ENCODE measurements at places on chromosomes 3 and 15.

- peak; percentile 32 for DNase-seq
These were observed 300.1 kb upstream of the LYSMD4 start for GRCh38 chr15:100033140-100033857.

DNA sequence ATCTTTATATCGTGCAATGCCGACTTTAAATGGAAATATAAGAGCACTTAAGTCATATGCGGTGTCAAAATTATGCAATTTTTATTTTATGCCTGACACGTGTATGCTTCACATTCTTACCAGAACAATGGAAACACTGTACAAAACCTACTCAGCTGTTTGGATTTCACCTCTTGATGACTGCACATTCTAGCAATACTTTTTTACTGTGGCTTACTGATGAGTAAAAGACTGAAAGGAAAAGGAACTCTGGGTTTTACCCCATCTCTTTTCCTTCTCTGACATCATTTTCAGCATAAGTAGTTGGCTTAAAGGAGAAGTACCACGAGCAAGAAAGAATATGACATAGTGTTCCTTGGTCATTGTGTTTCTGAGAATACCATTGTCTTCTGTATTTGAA lies 142.8 kb downstream of the POLR2M start:
- DNase-seq: no peak

DNA sequence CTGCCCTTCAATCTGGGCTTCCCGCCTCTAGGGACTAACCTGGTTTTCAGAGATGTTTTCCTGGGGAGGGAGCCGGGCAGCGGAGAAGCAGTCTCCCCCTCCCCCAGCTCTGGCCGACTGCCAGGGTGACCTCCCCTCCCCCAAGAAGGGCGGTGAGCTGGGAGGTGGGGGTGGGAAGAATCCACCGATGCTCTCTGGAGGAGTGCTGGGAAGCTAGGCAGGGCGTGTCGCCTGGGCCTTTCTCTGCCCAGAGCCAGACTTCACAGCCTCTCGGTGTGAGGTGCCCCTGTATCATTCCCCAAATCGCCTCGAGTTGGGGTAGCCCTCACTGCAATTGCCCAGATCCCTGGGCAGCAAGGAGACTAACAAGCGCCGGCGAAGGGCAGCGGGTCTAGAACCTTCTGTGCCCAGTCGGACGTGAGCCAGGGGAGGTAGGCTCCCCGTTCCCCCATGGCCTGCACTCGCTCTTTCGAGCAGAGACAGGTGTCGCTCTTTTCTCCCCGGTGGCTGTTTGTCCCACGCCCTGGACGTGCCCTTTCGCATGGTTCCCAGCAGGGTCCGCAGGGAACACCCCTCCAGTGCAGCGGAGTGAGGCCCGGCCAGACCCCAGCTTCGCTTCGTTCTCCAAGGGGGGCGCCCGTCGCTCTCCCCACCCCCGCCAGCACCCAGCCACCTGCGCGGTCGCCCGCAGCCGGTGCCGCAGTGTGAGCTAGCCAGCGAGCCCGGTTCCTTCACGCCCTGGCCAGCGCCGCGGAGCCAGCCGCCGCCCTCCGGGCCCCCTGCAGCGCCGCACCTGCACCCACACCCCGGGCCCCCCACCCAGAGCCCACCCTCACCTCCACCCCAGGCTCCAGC lies 1.1 kb downstream of the RAB6B start:
- DNase-seq: no peak

DNA sequence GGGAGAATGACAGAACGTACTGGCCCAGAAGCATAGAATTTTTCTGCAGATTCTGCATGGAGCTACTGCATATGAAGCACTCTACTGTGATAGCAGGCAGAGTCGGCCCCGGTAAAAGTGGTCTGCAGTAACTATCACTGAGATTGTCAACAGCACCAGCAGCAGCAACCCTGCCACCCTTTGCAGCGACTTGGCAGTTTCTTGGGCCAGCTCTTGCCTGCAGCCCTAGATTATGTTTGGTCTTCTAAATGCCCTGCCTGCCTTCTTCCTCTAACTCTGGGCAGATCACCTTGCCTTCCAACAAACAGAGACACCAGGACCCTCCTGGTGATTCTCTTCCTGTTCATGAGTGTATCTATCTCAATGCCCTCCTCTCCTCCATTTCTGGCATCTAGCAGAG lies 129.1 kb upstream of the ABHD17C start:
- no peak for DNase-seq

- no peak for DNase-seq
These were observed 26.0 kb upstream of the TRIM71 start for GRCh38 chr3:32791833-32792232.

DNA sequence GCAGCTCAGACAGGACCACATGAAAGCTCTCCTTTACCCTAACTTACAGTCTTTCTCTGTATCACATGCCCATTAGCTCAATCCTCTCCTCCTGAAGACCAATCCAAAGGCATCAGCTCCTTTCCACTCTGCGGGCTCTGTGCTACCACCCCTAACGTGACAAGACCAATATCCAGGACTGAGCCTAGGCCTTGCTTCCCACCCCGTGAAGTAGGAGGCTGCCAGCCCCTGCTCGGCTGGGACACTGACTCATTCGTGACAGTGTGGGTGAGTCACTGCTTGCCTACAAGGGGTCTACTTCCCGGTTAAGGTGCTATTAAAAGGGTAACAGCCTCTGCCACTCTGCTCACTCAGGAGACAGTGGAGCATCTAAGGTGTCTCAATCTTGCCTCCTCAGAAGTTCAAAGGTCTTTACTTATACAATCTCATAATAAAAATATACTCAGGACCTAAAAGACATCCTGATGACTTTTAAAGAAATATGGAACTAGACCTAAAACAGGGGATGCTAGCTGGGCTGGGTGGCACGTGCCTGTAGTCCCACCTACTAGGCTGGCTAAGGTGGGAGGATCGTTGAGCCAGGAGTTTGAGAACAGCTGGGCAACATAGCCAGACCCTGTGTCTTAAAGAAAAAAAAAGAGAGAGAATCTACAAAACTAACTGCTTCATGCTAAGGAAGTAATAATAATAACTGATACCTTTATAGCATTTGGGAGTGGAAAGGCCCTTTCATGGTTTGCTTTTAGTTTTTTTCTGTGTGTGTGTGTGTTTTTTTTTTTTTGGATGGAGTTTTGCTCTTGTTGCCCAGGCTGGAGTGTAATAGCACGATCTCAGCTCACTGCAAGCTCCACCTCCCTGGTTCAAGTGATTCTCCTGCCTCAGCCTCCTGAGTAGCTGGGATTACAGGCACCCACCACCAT lies 55.0 kb downstream of the TMEM44 start:
- peak; percentile 81 for DNase-seq

- no peak for DNase-seq
These were observed 151.4 kb downstream of the TIGIT start for GRCh38 chr3:114445233-114445632.

GRCh38 chr15:38021259-38021658 lies 86.8 kb downstream of the TMCO5A start:
- DNase-seq: no peak

DNA sequence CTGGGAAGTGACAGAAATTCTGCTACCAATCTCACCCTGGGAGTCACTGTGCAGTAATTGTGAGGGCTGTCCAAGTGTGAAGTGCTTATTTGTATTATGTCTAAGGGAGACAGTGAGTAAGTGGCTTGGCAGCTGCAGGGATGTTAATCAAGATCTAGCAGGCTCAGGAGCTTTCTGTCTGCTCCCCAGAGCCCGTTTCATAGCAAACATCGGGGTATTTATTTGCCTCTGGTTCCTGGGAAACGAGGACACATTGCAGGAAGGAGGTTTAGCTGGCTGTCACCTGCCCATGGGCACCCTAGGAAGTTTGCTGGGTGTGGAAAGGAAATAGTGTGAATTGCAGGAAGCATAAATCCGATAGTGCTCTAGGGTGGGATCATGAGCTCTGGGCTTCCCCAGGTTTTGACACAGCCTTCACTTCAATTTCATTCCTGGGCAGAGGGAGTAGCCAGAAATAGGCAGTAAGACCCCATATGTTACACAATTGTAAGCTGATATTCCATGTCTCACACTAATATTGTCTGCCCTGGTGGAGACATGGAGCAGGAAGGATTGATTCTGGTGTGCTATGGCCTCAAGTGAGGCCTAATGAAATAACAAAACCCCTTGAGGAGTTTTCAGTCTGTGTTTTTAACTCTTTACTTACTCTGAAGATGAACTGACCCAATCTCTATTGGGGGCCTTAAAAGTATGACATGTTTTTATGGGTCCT lies 74.1 kb upstream of the MITF start:
- no peak for DNase-seq

DNA sequence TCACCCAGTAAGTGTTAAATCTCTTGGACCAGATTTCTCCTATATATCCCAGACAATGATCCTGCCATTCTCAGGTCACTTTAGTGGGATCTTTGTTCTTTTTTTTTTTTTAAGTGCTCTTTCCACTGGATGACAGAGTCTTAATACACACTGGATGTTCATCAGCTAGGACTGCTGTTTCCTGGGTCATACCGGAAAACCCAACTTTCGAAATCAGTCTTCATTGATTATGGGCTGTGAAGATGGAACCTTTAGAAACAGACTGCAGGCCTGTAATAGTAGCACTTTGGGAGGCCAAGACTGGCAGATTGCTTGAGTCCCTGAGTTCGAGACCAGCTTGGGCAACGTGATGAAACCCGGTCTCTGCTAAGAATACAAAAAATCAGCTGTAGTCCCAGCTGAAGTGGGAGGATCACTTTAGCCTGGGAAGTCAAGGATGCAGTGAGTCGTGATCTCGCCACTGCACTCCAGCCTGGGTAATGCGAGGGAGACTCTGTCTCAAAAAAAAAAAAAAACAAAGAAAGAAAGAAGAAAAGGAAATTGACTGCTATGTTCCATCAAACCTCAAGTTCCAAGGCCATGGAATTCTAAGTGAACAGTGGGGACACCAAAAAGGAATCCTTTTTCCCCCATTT lies 2.3 kb downstream of the EOGT start:
- peak; percentile 38 for DNase-seq

DNA sequence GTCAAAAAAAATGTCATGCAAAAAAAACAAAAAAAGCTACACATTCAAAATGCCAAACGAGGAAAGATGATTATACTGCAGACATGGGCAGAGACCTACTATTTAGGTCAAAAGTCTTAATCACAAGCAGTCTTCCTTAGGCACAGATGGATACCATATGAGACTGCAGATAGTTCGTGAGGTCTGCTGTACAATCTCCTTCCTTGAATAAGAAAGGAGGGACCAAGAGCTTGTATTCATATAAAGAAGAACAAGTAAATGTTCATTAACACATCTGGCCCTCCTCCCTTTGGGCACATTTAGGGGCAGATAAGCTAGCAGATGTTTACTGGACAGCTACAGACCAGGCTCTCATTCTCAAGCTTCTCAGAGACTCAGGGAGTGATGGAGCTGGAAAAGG lies 45.3 kb downstream of the ANXA2 start:
- DNase-seq: no peak

- DNase-seq: peak; percentile 87
These were observed 181.5 kb upstream of the ICE2 start for GRCh38 chr15:60660290-60661051.

DNA sequence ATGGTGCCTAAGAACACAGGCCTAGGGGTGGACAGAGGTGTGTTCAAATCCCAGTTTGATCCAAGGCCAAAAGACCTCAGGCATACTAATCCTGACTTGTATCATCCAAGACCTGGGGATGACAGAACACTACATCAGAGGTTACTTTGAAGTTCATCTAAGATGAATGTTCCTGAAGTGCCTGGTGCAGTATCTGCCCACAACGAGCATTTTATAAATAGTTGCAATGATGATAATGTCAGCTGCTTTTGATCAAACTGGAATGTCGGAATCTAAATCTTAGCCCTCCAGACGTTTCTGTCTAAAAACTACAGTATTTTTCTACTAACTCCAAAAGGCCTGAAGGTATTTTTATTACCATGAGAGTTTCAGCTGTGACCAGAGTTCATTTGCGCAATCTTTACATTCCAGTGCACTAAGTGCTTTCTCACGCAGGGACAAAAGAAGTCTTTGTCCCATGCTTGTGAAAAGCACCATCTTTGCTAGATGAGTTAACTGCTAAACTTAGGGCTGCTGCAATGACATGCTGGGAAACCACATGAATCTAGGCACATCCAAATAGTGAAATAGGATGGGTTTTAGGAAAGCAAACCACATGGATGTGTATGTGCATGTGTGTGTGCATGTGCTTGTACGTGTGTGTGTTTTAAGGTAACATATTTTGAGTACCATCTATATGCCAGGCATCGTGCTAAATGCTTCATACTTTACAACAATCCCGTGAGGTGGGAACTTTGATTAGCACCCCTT lies 18.1 kb downstream of the ANXA2 start:
- peak; percentile 100 for DNase-seq

DNA sequence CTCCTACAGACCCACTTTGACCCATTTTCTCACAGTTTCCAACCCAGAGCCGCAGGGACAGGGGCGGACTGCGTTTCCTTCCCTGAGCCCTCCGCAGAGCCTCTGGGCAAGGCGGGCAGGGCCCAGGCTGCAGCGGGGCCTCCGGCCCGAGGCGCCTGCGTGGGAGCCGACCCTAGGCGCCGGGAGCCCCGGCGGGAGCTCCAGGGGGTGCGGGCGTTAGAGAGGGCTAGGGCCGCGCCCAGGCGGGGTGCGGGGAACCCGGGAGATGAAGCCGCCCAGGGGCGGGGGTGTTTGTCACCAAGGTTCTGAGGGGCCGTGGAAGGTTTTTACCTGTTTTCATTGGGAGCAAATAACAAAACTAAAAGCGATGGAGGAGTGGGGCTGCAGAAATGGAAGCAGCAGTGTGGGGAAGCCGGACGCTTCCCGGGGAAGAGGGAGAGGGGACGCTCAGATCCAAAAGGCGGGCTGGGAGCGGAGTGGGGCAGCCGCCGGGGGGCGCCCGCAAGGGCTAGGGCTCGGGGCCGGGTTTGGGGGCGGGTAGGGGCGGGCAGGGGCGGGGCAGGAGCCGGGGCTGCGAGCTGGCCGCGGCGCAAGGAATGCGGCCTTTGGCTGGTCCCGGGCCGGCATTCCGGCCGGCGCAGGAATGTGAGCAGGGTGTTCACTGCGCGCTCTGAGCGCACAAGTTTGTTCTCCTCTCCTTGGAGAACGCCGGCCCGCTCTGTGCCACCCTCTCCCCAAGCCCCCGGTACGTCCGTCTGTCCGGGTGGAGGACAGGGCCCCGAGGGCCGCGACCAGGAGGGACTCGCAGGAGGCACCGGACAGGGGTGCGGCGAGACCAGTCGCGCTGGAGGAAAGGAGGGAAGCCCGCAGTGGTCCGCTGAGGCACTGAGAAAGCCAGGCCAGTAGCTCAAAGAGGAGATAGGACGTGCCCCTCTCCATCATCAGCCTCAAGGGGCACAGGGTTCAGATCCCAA lies 61.1 kb downstream of the AMOTL2 start:
- peak; percentile 86 for DNase-seq

DNA sequence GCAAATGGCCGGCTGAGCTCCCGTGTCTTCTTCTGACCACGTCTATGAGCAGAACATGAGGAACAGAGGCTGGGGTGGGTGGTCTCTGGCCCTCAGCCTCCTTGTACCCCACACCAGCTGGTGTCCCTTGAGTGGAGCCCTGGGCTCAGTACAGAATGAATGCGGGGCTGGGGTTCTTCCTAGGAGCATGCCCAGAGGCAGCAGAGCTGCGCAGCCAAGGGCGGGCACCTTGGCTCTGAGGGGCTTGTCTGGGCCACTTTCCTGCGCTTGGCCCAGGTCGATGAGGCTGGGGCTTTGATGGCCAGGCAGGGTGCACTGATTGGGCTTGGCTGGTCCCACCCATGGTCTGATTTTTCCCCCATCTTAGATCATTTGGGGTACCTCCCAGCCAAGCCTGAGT lies 6.4 kb downstream of the SCN5A start:
- DNase-seq: no peak

GRCh38 chr3:64213962-64214379 lies 11.3 kb downstream of the PRICKLE2 start:
- peak; percentile 82 for DNase-seq

GRCh38 chr3:146085678-146086077 lies 75.3 kb downstream of the PLOD2 start:
- no peak for DNase-seq
